ENCODE measurements at places on chromosomes 2 and 18.

- DNase-seq, result peak; percentile 67
These were observed 11.6 kb downstream of the ZEB2 start for GRCh38 chr2:144508172-144508851.

- peak; percentile 42 for DNase-seq
These were observed 531.8 kb upstream of the ID2 start for GRCh38 chr2:8149985-8150539.

GRCh38 chr2:34979148-34979547 is 1376.4 kb upstream of the CRIM1 start:
- no peak for DNase-seq

DNA sequence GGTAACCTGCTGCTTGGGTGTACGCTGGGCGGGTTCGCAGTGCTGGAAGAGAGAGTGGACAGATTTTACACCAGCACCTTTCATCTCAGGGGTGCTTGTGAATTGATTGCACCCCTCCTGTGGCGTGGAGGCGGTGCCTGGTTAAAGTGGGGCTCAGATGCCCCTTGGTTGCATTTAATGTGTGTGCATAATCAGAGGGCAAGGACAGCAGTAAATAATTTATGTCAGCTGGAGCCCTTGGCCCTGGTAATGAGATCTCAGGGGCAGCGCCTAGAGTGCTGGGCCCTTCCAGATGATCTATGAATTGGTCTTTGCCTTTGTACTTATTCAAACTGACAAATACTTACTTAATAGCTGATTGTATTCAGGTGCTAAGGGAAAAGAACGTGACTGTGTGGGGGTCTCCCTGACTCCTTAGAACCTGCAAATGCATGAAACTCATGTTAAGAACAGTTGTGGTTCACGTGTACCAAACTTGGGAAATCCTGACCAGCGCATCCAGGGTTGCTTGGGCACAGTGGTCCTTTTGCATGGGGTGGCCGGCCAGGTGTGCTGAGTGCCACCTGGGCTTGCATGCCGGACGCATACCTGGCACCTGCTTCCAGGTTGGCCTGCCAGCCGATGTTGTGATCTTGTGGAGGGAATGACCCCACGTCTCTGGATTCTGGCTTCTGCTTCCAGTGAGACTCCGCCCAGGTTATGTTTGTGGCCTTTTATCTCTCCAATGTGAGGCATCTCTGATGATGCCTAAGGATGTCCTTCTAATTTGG is 118.5 kb downstream of the AGAP1 start:
- no peak for DNase-seq

- DNase-seq, result no peak
These were observed 47.8 kb upstream of the NT5C1B start for GRCh38 chr2:18637196-18637595.

GRCh38 chr18:25348386-25349130 is 3.4 kb downstream of the ZNF521 start:
- DNase-seq, result peak; percentile 45

GRCh38 chr2:1931003-1931914 is 186.9 kb upstream of the PXDN start:
- DNase-seq, result no peak

Data from tongue (tissue), 3 donors.